ENCODE measurements at places on chromosomes 4 and X.

DNA sequence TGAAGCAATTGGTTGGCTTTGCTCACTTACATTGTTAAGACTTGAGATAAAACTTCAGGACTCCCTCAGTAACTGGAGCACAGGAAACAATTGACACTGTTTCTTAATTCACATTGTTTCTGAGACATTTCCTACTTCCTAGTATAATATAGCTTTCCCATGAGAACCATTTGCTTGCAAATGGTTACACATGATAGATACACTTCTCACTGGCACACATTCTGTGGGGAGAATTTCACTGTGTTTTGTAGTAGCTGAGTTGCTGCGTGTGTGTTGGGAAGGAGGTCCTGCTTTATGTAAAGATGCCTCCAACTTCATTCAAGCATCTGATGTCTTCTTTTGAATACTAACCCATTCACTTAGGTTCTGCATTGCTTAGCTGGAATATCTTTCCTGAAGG, 85.3 kb upstream of the SLC4A4 start:
- DNase-seq: no peak

DNA sequence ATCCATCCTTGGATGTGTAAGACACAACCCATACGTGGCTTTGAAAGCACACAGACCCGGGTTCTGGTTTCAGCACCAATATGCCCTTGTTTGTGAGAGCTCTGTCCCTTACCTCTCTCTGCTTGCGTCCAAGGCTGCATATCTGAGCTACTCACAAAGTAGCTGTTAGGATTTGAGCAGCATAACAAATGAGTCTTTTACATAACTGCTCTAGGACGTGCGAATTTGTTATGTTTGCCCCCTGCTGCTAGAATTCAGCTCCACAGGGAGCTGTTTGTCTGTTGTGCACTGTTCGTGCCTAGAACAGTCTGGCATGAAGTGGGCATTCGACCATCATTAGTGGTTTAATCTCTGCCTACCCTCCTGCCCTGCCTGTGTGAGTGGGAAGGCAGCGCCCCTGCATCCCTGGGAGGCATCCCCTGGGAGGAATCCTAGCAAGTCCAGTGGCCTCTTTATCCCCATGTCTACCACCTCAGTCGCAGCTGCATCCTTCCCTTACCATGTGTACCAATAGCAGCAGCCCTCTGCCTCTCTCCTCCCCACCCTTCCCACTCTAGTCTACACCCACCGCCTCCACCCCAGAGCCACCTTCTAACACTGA, 42.1 kb downstream of the SLC2A9 start:
- DNase-seq: no peak

GRCh38 chrX:15678339-15678738, 13.7 kb upstream of the CLTRN start:
- no peak for DNase-seq

- DNase-seq: no peak
Measured at GRCh38 chrX:86436116-86436515, 287.9 kb downstream of the DACH2 start.

- DNase-seq: no peak
Measured at GRCh38 chrX:12319003-12319519, 180.8 kb downstream of the FRMPD4 start.

GRCh38 chr4:77504407-77504806, 101.2 kb upstream of the CXCL13 start:
- no peak for DNase-seq

- DNase-seq: no peak
Measured at GRCh38 chr4:74733756-74734155, 60.6 kb downstream of the BTC start.

DNA sequence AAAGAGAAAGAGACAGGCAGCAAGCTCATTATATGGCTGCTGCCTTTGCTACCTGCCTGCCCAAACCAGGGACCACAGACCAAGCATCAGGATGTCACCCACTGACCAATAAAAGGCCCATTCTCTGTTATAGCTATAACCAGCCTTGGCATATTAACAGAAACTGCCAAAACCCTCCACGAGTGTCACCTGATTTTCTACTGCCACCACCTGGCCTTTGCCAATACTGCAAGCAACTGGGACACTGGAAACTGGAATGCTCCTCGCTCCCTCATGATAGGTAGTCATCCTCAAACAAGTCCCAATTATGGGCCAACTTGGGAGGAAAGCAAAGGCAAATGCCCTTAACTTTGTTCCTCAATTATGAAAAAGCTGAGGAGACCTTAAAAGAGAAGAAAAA, 76.0 kb downstream of the SPIN4 start:
- DNase-seq: no peak

DNA sequence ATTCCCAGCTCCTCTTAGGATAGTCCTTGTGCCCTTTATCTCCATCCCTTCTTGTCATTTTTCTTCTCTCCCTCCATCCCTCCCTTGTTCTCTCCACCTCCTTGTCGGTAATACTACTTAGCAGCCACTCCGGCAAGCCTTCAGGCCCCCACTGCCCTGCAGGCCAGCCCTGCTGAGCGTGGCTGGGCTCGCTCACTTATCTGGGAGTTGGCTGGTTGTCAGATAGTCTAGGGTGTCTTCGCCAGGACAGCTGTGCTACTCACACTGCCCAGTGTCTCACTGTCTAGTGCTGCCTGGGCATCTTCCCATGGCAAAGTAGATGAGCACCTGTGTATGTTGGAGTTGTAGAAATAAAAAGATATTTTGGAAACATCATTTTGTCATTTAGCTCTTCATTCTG, 75.0 kb downstream of the STK32B start:
- no peak for DNase-seq

DNA sequence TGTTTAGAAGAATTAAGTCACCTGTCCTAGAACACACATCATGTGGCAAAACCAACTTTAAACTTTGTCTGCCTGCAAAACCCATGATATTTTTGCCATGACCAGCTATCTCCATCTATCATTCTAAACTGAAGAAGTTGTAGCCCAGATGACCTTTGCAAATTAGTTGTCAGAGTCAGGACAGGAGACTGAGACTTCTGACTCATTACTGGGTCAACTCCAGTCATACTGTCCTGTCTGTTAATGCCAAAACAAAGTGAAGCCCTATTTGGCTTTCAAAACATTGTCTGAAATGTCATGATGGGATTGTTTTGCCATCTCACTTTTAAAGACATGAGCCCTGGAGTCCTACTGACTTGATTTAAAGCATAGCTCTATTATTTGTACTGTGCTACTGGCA, 365.7 kb upstream of the CPEB2 start:
- DNase-seq: no peak

DNA sequence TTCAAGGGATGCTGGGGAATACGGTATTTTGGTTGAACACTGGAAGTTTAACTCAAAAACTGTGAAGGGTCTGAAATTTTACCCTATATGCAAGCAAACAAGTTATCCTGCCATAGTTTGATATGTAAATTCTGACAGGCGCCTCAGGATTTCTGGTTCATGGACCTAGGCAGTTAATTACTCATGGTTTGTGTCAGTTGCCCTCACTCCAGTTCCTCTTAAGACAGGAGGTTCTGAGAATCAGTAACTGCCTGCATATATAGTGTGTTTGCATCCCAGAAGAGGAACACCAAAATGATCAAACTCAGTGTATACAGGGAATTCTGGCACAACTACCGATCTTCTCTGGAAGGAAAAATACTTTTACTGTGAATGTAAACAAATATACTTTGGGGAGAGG, 360.4 kb upstream of the NWD2 start:
- no peak for DNase-seq

- DNase-seq: no peak
Measured at GRCh38 chr4:33187035-33187434, 2466.9 kb downstream of the PCDH7 start.

DNA sequence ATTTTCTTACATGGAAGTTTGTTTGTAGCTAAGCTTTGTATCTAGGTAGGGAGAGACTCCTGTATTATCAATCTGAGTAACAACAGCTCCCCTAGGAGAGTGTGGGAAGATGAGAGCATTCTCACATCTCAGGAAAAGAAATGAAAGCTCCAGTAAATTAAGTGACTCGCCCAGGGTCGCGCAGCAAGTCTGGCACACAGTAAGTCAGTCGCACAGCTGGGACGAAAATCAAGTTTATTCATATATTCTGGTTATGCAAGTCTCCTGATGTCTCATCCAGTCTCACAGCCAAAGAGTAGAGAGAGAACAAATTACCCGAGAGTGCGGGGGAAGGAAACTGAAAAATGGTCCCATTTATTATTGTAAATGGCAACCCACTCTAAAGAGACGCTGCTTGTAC, 216.1 kb downstream of the STK32B start:
- no peak for DNase-seq

DNA sequence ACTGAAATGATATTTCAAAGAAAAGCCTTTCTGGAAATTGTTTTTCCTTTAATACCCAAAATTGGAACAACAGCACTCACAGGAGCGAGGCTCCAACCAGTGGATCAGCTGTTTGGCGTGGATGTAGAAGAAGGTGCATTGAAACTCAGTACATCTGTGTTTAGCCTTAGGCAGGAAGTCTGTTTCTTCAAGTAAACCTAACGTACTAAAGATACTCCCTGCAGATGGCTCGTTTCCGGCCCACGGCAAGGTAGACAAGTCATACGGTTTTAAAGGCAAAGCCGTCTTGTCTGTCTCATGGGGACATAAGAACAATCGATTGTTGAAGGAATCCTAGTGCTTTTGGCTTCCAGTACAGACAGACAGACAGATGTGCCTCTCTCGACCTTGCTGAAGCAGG, 50.0 kb upstream of the CLCN4 start:
- no peak for DNase-seq

DNA sequence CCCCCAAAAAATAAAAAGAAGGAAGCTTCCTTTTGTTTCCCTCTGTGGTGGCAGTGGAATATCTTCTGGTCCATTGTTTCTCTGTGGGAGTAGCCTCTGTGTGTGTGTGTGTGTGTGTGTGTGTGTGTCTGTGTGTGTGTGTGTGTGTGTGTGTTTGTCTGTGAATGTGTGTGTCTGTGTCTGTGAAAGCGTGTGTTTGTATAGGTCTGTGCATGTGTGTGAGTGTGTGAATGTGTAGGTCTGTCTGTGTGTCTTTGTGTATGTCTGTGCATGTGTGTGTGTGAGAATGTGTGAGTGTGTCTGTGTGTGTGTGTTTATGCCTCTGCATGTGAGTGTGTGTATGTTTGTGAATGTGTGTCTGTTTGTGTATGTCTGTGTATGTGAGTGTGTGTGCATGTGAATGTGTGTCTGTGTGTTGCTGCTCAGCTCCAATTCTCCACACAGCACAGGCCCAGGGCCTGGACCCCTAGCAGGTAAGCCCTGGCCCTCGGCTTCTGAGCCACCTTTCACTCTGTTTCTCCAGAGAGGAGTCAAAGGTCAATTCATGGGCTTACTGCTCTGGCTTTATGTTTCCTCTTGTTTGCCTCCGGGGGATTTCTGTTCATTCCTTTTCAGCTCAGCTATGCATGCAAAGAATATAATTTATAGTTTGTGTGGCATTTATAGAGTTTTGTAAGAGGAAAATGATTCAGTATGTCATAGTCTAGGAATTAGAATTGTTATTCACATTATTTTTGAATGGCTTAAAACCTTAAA, 89.8 kb downstream of the UCHL1 start:
- no peak for DNase-seq

GRCh38 chr4:121306931-121307330, 73.9 kb downstream of the QRFPR start:
- DNase-seq: no peak

- DNase-seq: no peak
Measured at GRCh38 chrX:15301924-15302323, 13.5 kb downstream of the ASB11 start.

DNA sequence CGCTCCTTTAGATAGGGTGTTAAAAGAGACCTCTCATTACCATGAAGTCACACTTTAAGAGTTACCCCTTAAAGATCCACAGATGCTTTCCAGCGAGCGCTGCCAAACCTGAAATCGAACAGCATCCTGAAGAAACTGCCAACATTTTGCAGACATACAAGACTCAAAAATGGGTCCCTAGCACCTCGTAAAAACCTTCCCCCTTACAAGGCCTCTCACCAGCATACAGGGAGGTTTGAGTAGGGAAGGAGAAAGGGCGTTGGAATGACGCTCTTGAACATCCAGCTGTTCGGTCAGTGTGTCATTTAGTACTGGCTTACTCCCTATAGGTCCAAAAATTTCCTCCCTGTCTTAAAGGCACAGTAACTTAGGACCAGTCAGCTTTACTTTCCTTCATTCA, 45.3 kb upstream of the PGRMC1 start:
- no peak for DNase-seq

Measured in effector memory CD4-positive, alpha-beta T cell (primary cell).